ENCODE measurements at places on chromosomes 11 and 22. TPM values are rescaled to one million over a fixed set of nuclear protein-coding genes. Genes with fewer than 3 reads are reported as not detected.
A peak's percentile ranks its signal among the peaks of the same experiment; 100 is the strongest.

Gene MGAT3
- 0.04 TPM for polyA plus RNA-seq

Gene CHST1
- not detected for polyA plus RNA-seq

Gene MMP8
- not detected for polyA plus RNA-seq

DNA sequence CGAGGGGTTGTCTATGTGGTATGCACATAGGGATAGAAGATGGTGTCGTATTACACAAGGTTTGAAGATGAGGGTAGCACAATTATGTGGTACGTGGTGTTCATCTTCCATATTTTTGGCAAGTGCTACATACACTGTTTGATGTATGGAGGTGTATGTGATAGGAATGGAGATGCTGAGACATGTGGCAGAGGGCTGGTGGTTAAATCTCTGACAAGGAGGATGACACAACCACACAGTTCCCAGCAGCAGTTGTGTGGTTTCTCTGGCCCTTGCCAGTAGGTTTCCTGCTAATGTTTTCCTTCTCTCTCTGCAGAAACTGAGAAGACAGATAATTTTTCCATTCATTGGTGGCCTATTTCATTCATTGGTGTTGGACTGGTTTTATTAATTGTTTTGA is 17.0 kb downstream of the NCR3LG1 start:
- peaks cover 59% of the 10 kb centered on the region for H3K36me3 ChIP-seq
- no peak overlapping the region for H3K4me3 ChIP-seq
- no peaks in the 10 kb centered on the region for H3K4me1 ChIP-seq
- no peak overlapping the region for H3K27ac ChIP-seq
- H3K27me3 ChIP-seq = no peaks in the 10 kb centered on the region

DNA sequence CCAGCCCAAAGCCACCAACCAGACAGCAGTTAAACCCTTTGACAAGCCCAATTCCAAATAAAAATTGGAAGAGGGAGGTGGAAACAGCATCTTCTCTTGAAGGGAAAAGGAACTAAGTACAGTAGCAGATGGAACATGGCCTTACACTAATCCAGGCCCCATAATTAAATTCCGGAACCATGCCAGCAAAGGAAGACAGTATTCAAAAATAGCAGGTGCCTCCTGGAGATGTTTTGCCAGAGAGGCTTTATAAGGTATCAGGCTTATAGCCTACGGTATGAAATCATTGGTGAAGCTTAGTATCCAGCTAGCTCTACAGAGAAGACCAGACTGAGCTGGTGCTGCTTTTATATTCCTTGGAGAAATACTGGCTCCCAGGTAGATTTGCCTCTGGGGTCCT is 344.1 kb upstream of the API5 start:
- no peaks in the 10 kb centered on the region for H3K36me3 ChIP-seq
- DNase-seq = no peak
- H3K4me3 ChIP-seq = no peak overlapping the region
- H3K27ac ChIP-seq = no peak overlapping the region

DNA sequence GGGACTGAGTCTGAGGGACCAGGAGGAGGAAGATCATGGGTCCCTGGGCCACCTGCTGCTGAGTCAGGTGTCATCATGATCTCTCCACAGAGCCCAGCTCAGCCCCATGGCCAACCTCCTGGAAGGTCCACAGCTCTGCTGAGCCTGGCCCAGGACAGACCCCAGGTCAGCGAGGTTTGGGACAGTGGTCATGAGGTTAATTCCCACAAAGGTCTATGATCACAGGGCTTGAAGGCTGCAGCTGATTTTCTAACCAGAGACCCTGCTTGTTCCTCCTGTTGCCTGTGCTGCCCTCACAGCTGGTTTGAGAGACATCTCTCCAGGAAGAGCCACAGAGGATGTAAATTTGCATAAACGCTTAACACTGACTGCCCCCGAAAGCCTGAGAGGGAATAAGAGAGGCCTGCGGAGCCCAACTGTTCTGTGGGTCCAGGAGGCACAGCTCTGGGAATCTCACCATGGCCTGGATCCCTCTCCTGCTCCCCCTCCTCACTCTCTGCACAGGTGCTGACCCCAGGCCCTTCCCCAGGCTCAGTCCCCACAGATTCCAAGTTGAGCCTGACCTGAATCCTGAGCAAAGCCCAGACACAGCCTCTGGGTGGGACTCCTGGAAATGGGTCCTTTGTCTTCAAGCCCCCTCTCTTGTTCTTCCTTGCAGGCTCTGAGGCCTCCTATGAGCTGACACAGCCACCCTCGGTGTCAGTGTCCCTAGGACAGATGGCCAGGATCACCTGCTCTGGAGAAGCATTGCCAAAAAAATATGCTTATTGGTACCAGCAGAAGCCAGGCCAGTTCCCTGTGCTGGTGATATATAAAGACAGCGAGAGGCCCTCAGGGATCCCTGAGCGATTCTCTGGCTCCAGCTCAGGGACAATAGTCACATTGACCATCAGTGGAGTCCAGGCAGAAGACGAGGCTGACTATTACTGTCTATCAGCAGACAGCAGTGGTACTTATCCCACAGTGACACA is 102.8 kb downstream of the GGTLC2 start:
- no peak overlapping the region for H3K4me3 ChIP-seq
- H3K27me3 ChIP-seq = no peaks in the 10 kb centered on the region
- no peak overlapping the region for H3K27ac ChIP-seq
- no peaks in the 10 kb centered on the region for H3K4me1 ChIP-seq
- DNase-seq = no peak

DNA sequence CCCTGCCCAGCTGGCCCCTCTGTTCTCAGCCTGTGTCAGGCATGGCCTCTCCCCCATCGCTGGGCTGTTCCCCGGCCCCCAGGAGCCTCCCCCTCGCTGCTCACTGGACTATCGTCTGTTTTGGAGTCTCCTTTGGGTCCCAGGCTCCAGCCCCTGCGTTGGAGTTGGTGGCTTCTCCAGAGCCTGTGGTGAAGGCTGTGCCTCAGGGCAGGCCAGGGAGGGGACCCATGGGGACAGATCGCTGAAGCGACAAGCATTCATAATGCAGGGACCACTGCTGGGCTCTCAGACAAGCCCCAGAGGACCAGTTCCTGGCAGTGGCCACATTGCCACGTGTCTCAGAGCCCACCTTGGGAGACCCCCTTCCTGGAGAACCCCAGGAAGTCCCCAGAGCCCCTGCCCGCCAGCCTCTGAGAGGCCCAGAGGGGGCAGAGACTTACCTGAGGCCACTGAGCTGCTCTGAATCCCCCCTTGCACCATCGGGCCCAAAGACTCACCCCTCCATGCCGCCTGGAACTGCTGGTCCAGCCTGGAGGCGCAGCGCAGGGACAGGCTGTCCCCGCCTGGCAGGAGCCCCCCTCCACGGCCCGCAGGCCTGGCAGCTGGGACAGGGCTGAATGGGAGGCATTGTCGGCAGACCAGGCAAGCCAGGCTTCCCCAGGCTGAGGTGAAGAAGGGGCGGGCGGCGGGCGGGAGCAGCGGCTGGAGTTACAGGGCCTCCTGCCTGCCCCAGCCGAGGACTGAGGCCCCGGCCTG is at the start of gene CHADL:
Gene CHADL (minus strand): TSS at position 555 of the 756 bp plus-strand sequence. CDS start 50 bp downstream, at position 505.
- H3K4me3 ChIP-seq = peak within 1 kb of the TSS; percentile 56
- peak; percentile 58 for DNase-seq
- H3K4me1 ChIP-seq = peaks cover 21% of the 10 kb centered on the region
- H3K27ac ChIP-seq = peak within 1 kb of the TSS; percentile 24
- no peaks in the 10 kb centered on the region for H3K36me3 ChIP-seq
- H3K27me3 ChIP-seq = no peaks in the 10 kb centered on the region

GRCh38 chr11:121654843-121655536 is 202.2 kb upstream of the SORL1-AS1 start:
- H3K4me1 ChIP-seq = peaks cover 44% of the 10 kb centered on the region
- H3K27me3 ChIP-seq = no peaks in the 10 kb centered on the region
- H3K27ac ChIP-seq = peak overlapping the region; percentile 37
- peak; percentile 51 for DNase-seq
- no peaks in the 10 kb centered on the region for H3K36me3 ChIP-seq

- no peak for DNase-seq
- H3K4me3 ChIP-seq = no peak overlapping the region
- H3K27me3 ChIP-seq = no peaks in the 10 kb centered on the region
- no peak overlapping the region for H3K27ac ChIP-seq
- H3K36me3 ChIP-seq = no peaks in the 10 kb centered on the region
- H3K4me1 ChIP-seq = peaks cover 14% of the 10 kb centered on the region
Measured at GRCh38 chr11:45502226-45502545, 163.2 kb downstream of the CHST1 start.
